Suppressor macrophage (primary cell): ENCODE measurements at places on chromosomes 2 and 18.

GRCh38 chr2:228763379-228763981 lies 507.6 kb downstream of the PID1 start:
- DNase-seq: no peak

DNA sequence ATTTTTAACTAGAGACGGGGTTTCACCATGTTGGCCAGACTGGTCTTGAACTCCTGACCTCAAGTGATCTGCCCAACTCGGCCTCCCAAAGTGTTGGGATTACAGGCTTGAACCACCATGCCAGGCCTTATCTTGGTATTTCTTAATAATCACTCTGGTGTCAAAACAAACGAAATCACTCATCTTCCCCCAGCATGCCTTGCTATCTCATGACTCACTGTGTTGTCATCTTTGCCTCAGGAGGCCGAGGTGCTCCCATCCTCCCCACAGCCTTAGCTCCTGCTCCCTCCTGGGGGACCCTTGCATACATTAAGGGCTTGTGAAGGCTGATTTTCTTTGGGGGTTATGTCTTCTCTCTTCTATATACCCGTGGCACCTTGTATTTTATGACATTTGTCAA lies 250.1 kb upstream of the DPP10 start:
- no peak for DNase-seq

- no peak for DNase-seq
Observed at GRCh38 chr2:236939721-236940231, 145.9 kb upstream of the COPS8 start.

GRCh38 chr2:182142062-182142461 lies 156.4 kb downstream of the PPP1R1C start:
- no peak for DNase-seq

- DNase-seq: peak; percentile 42
Observed at GRCh38 chr2:72198532-72199241, 51.0 kb upstream of the CYP26B1 start.

DNA sequence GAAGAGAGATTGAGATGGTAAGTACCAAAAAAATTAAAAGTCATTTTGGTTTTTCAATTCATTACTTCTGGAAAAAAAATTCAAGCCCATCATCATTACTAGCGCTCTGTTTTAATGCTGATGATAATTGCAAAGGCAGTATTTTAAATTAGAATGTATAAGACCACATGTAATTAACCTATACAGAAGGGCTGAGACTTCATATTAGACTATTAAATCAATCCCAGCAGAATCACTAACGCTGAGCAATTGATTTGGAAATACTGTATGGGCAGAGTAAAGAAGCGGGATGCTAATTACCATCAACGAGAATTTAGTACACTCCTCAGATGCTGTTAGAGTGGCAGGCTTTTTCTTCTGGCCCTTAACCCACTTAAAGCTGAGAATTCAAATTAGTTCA lies 165.0 kb downstream of the SLC4A3 start:
- DNase-seq: no peak

- peak; percentile 75 for DNase-seq
Observed at GRCh38 chr2:168178520-168179324, 68.7 kb downstream of the STK39 start.

- no peak for DNase-seq
Observed at GRCh38 chr18:21798126-21798525, 57.5 kb downstream of the MIB1 start.

- DNase-seq: peak; percentile 57
Observed at GRCh38 chr2:64861452-64862397, 127.5 kb upstream of the SLC1A4 start.

DNA sequence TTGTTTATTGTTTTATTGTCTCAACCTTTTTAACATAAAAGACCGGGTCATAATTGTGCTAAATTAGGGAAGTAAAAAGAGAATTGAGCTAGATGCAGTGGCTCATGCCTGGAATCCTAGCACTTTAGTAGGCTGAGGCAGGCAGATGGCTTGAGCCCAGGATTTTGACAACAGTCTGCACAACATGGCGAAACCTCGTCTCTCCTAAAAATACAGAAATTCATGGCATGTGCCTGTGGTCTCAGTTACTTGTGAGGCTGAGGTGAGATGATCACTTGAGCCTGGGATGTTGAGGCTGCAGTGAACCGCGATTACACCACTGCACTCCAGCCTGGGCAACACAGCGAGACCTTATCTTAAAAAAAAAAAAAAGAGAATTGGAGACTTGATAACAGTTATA lies 104.2 kb upstream of the TTC27 start:
- DNase-seq: no peak

DNA sequence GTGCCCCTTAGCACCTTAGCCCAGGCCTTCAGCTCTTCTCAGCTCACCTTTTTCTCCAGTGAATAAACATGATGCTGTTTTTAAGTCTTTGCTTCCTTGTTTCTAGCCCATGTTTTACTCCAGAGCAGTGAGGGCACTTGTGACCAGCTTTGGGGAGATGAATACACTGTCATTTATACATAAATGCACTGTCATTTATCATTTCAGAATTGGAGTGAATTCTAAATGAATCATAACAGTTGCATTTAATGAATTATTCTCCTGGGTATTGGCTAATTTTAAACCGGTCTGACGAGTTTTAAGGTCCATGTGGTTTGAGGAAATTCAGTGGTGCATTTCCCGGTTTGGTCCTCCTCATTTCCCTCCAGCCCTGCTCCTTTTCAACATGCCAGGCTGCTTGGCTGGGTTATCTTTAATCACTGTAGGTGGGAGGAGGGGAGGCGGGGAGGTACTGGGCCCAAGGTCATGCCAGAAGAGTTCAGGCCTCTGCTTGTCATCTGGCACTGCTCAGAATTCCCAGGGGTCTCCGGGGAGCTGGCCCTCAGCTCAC lies 23.9 kb downstream of the PRKCE start:
- no peak for DNase-seq

DNA sequence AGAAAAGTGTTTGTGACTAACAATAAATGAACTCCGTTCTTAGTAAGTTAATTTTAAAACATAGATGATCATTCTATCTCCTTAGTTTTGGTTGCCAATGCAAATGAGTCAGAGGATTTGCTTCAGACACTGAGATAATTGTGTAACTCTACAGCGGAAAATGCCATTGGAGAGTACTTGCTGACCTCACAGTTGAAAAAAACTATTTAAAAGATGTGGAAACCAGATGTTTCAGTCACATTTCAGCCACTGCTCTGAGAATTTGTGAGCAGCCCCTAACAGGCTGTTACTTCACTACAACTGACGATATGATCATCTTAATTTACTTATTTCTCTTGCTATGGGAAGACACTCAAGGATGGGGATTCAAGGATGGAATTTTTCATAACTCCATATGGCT lies at the start of gene TNFAIP6:
Gene TNFAIP6 (plus strand): TSS at position 234 of the 400 bp plus-strand sequence. CDS start 75 bp downstream, at position 309.
- peak; percentile 93 for DNase-seq

GRCh38 chr2:111694700-111695101 lies 189.3 kb downstream of the ANAPC1 start:
- DNase-seq: peak; percentile 70

GRCh38 chr18:76953156-76953555 lies 130.8 kb downstream of the ZNF236 start:
- no peak for DNase-seq

DNA sequence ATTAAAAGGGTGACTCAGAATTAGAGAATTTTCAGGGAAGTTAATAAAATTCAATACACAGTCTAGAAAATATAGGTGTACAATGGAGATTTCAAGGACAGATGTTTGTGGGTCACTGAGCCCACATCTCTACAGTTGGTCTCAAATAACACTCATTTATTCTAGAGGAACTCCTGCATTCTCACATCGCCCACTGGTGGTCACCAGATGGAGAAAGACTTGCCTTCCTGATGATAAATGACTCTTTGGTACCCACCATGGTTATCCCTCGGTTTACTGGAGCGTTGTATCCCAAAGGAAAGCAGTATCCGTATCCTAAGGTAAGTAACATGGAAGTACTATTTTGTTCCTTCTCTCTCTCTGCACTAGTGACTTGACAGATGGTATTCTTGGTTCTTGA lies 1297.1 kb downstream of the DPP10 start:
- DNase-seq: no peak

- peak; percentile 12 for DNase-seq
Observed at GRCh38 chr2:231339316-231339715, 56.2 kb upstream of the B3GNT7 start.

- DNase-seq: no peak
Observed at GRCh38 chr18:10460414-10461018, 6.1 kb downstream of the APCDD1 start.

- no peak for DNase-seq
Observed at GRCh38 chr18:36066686-36067054, 689 bp downstream of the RPRD1A start.

GRCh38 chr2:217941886-217942728 lies 60.7 kb downstream of the TNS1 start:
- DNase-seq: no peak

- DNase-seq: peak; percentile 47
Observed at GRCh38 chr2:135820003-135820618, 16.9 kb downstream of the LCT start.

GRCh38 chr2:26970928-26971627 lies 641 bp downstream of the MAPRE3 start:
- DNase-seq: peak; percentile 49

GRCh38 chr18:50812834-50813233 lies 7.0 kb downstream of the MRO start:
- no peak for DNase-seq

DNA sequence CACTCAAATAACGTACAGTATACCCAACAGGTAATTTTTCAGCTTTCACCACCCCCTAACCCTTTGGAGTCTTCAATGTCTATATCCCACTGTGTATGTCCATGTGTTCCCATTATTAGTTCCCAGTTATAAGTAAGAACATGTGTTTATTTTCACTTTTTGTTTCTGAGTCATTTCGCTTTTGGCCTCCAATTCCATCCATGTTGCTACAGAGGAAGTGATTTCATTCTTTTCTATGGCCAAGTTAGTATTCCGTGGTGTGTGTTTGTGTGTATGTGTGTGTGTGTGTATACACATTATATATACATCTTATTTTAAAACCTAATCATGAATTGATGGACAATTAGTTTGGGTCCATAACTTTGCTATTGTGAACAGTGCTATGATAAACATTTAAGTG lies 464.4 kb downstream of the CMPK2 start:
- no peak for DNase-seq
